ENCODE measurements at places on chromosomes 6 and 20.

GRCh38 chr6:37713529-37714119, 15.9 kb upstream of the MDGA1 start:
- peak; percentile 90 for DNase-seq

GRCh38 chr6:12457094-12457493, 166.9 kb downstream of the EDN1 start:
- no peak for DNase-seq

- no peak for DNase-seq
Observed at GRCh38 chr6:52360028-52360427, 1.9 kb upstream of the PAQR8 start.

DNA sequence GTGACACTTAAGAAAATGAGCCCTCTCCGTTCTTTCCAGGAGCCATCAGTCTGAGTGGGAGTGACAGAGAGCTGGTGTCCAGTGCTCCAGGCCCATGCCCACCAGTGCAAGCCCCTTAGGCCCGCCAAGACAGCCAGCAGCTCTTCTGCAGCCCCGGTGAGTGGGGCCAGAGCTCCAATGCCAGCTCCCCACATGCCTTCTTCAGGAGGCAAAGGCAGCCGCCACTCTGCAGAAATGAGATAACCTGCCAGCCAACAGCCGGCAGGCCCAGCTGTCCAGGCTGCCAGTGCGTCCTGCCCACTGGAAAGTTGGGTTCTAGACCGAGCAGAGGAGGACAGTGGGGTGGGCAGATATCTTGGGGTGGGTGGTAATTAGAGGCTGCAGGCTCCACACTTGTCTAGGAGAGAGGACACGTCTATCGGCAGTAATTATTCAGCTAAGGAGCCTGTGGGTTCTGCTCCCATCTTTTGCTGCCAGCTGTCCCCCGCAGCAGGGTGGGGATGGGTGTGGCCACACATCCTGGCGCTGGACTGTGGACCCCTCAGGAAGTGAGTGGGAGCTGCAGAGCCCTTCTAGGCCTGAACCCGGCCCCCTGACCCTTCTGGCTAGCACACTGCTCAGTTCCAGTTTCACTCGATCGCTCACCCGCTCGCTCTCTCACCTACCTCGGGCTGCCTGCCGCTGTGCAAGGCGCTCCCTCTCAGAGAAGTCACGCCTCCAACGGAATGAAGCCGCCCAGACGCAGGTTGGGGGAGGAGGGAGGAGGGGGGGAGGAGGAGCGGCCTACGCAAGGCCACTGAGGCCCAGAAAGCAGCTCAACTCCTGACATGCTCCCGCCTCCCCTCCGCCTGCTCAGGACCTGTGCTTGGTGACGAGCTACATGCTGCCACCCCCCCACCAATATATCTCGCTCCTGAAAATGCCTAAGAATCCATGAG, 3.6 kb downstream of the GRM4 start:
- no peak for DNase-seq

DNA sequence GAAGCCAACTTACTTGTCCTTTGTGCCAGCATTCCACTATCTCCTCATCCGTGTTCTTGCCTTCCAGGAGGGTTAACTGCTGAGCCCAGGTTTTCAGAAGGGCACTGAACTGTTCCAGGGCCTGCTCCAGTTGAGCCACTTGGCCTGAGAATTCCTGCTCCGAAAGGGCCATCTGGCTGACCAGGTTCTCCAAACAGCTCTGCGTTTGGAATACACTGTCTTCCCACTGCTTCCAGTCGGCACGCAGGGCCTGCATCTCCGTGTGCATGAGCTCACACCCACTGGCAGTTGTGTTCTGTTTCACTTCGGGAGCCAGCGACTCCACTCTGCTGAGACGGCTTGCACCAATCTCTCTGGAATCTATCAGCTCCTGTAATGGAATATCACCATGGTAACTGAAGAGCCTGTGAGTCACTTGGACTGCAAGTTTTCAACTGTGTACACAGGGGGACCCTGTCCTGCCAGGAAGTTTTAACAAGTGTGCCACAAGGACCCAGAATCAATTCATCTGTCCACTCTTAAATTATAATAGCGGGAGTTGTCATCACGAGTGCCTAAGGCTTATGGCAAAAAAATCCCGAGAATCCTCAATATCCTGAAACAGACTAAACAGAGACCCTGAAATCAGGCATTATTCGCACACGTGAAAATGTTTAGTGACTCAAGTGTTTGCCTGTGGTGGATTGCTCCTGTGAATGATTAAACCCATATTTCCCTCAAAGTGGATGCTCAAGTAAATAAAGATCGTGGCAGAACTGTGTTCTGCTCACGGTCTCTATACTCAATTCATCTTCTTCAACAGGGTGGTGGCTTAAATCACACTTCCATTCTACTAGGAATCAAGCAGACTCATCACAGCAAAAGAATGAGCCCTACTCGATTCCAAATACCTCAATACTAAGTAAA, 255.9 kb downstream of the SYNE1 start:
- DNase-seq: peak; percentile 97
